ENCODE measurements at places on chromosomes 4 and X.

DNA sequence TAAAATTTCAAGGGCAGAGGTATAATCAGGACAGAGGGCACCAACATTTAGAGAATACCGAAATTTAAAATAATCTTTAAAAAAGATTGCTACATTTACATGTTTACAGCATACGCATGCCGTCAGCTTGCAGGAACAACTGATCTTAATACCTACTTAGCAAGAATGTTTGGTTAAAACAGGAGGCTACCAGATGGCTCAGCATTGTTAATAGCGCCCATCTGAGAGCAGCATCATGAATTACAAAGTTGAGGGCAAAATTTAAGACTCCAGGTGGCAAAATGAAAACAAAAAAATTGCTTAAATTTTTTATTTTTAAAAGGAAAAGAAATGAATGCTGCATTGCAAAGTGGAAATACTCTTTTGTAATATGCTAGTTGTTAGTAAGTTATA lies 241.3 kb downstream of the C4orf33 start:
- no peak for DNase-seq

DNA sequence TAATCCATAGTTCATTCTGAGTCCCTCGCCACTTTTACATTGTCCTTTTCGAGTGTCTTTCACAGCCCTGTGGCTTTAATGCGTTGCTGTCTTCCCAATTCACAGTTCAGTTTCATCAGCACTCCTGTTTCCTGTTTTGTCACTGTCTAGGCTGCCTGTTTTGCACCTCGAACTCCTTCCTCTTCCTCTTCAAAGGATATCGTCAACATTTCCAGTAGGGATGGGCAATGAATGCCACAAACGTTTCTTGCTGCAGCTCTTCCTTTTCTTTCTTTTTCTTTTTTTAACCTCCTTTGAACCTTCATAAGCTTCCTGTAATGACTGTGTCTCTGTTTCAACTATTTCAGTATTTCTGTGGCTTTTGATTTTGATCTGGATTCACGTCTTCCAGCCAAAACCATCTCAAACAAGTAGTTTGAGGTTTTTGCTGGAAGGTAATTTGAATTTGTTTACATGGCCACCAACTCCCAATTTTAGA lies 105.4 kb downstream of the ANXA3 start:
- DNase-seq: no peak

DNA sequence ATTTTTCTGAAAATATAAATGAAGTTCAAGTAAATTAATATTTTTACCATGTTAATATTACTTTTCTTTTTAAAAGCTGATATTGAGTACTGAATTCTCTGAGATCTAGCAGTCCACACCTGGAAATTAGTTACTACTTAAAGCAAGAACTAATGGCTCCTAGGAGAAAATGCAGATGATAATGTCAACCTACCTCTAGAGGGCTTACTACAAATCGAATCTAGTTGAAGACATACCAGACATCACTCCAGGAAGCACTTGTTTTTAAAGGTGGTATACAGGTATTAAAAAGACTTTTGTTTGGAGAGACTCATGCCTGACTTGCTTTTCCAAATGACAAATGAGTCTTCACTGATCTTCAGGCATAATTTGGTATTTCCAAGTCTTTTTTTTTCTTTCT lies 516.4 kb upstream of the BOD1L1 start:
- no peak for DNase-seq

- no peak for DNase-seq
Measured at GRCh38 chr4:24489870-24490269, 94.5 kb downstream of the DHX15 start.

DNA sequence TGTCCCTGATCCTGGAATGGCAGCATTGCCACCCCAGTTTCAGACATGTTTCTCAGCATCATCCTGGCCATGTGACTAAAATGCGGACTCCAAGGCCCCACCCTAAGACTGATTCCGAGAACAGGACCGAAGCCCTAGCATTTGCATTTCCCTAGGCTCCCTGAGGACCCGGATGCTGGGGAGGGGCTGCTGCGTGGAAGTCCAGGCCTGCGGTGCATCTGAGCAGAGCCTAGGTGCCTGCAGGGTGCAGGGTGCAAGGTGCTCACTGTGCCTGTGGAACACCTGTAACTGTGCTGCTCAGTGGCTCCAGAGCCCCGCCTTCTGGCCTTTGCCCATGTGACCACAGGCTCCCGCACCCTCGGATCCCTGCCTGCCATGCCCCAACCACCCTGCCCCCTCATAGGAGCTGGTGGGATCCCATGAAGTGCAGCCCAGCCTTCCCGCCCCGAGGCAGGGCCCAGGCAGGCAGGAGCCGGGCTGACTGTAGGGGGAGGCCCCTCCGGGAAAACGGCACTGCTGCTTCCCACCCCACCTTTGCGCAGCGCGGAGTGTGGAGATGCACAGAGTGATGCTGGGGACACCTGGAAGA lies 14.9 kb downstream of the PNMA6F start:
- DNase-seq: no peak

DNA sequence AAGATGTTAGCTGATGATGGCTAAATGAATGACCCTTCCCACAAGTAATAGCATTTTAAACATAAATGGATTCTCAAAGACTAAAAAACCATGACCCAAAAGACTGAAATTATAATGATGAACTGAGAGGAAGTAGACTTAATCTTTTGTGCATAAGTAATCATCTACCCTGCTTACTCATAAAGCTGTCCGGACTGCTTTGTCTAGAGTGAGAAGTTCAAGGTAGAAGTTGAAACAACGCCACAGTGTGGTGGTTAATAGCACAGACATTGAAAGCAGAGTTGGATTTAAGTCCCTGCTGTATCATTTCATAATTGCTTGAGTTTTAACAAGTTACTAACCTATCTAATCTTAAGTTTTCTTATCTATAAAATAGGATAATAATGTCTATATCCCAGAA lies 346.6 kb downstream of the CENPC start:
- DNase-seq: no peak

DNA sequence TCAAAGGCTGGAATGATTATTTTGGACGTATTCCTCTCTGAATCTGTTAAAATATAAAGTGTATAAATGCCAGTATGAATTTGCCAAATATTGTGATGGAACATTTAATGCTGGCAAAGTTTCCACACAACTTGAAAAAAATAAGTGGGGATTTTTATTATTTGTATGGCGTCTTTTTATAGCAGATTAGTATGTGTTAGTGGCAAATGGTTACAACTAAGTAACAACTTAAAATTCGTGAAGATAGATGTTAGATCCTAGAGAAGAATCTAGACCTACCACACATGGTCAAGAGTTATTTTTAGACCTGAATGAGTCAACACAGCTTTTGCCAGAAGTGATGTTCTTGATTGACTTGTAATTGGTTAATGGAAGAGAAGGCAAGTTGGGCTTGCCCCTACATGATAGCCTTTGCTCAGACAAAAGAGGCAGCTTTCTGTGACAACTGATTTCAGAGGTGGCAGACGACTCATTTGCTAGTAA lies 4.8 kb downstream of the CPE start:
- DNase-seq: no peak

GRCh38 chr4:54015423-54016030 lies 48.9 kb downstream of the CHIC2 start:
- DNase-seq: no peak

DNA sequence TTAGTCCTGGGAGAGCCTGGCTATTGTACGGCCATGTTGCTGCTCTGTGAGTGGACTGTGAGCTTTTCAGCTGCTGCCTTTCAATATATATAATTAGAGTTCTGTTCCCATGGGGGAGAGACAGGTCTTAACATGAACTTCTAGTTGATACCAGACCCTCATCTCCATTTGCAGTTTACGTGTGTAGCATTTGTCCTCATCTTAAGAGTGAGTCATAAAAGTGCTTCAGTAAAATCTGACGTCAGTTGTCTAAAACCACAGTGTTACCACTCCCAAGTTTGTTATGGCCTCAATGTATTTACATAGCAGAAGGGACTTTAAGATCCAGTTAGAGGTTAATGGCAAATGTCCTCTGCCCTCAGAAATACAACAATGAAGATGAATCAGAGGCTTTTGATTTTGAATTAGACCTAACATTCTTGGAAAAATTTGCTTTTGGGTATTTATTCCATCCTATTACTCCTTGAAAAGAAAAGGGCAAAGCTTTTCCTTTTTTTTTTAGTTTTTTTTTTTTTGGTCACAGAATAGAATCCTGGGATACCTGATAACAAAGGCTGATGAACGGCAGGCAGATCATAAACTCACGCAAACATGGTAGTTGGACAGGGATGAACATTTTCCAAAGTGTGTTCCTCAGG lies 38.6 kb downstream of the PHOX2B start:
- DNase-seq: no peak

DNA sequence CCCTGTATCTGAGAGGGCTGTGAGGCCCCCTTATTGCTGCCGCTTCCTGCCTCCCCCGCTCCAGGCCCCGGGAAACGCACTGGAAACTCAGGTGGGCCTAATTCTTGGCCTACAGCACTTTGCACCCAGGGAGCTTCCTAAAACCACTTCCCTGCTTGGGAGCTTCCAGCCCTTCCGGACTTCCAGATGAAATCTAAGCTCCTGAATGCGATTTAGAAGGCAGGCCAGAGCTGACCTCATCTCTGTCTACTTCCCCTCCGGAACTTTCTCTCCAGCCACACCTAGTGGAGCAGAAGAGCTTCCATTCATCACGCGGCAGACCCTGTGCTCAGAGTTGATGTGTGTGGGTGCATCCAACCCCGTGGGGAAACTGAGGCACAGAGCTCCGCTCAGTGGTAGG lies 84.2 kb downstream of the SORCS2 start:
- no peak for DNase-seq

GRCh38 chrX:72716766-72717165 lies 2.7 kb upstream of the PHKA1 start:
- DNase-seq: no peak

DNA sequence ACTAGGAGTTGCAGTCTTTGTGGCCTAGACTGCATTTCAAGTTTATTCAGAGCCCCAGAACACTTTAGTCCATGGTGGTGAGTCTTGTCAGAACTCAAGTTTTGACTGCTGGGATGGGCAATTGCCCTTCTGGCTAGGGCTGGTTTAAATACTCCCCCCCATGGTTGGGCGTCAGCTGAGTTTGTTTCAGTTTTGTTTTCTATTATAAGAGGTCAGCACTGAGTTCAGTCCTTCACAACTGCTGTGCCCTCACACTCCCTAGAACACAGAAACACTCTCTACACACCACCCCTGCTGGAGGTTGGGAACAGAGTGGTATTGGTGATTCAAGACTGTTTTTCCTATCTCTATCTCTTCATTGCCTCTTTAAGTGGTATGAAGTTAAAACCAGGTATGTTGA lies 217.0 kb downstream of the GUCY2F start:
- DNase-seq: no peak

DNA sequence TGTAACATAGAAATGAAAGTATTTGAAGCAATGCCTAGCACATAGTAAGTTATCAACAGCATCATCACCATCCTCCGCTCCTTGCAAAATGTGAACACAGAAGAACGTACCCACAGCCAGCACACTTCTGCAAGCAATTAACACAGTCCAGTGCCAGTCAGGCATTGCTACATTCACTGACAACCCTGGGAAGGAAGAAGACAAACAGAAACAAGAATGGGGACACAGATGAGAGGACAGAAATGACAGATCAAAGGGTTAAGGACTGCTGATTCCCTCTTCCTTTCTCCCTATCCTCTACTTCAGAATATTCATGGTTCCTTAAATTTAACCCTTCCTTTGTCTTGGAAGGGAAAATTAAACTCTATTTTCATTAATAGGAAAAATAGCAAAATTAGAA lies 53.1 kb downstream of the CHM start:
- DNase-seq: no peak

DNA sequence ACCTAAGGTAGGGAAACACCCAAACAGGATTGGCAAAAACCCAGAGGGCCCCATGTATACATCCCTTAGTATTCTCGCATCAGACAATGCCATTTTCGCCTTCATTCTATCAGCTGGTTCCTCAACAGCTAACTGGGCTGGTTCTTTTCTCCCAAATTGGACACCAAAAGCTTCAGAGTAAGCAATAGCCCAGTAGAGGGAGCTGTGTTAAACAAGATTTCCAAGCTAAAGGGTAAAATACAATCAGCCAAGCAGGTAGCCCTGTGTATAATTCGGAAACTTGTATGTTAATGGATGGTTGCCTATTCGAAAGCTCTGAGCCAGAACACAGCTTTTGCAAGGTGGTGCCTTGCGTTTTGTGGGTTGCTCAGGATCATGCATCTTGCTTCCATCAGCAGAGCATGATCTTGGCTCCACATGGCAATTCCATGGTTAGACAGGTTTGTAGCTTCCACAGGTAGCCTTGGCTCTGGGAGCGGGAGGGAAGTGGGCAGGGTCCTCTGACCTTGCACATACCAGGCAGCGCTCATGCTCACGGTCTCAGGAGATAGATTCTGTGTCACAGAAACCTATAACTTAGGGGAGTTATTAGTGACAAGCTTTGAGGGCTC lies 115.2 kb upstream of the LNX1 start:
- no peak for DNase-seq

DNA sequence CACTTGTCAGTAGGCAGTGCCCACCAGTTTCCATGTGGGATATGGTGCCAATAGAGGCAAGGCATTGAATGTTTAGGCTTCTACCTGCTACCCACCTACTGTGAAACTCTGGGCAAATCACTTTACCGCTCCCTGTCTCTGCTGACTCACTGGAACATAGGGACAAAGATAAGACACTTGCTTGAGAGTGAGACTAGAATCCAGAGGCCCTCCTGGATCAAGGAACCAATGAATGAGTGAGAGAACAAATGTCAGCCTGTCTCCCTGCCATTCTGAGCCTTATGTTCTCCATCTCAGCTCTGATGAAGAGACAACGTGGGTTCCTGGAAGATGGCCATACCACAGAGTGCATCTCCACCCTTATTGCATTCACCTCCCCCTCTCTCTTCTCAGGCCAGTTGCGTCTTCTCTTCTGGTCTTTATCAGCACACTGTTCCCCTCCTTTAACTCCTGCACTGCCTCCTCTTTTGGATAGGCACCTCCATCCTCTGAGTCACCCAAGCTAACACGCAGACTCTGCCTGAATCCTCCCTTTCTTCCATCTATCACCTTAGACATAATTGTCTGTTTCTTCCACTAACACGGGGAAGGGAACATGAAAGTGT lies 15.4 kb upstream of the PRRG3 start:
- DNase-seq: no peak

- no peak for DNase-seq
Measured at GRCh38 chr4:86096373-86096772, 263.5 kb downstream of the MAPK10 start.

- DNase-seq: no peak
Measured at GRCh38 chr4:61827907-61828391, 627.8 kb downstream of the ADGRL3 start.

DNA sequence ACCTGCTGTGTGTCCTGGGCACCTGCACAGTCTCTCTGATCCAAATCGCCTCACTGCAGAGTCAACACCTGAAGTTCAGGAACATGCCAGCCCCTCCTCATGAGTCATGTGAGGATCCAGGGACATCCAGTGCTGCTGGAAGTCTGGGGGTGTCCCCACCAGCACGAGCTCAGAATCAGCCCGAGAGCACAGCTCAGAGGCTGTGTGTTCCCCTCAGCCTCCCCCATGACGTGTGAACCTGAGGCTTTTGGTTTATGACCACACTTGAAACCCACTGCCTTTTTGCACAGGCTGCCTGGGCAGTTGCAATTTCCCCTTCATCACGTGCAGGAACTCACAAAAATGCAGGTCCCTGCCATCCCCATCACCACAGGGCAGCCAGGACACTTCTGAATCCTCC lies 47.1 kb downstream of the PPP2R2C start:
- DNase-seq: no peak

GRCh38 chr4:46870411-46870810 lies 38.6 kb downstream of the COX7B2 start:
- no peak for DNase-seq

GRCh38 chr4:156558373-156559025 lies 413.1 kb downstream of the PDGFC start:
- no peak for DNase-seq
